Activated CD4-positive, alpha-beta T cell treated with anti-CD3 and anti-CD28 coated beads, Interleukin-2, amount 10 ng/mL, durations not matched to agents 24 days and 14 days (primary cell): ENCODE measurements at places on chromosomes 12 and 14. TPM values are rescaled to one million over a fixed set of nuclear protein-coding genes. Genes with fewer than 3 reads are reported as not detected.
A peak's percentile ranks its signal among the peaks of the same experiment; 100 is the strongest.

Gene LRCOL1
- not detected in 2 replicates for total RNA-seq

Gene TSHR
- total RNA-seq, result not detected in 2 replicates

Gene JKAMP
- total RNA-seq, result 27.9 and 28.6 TPM in 2 replicates

DNA sequence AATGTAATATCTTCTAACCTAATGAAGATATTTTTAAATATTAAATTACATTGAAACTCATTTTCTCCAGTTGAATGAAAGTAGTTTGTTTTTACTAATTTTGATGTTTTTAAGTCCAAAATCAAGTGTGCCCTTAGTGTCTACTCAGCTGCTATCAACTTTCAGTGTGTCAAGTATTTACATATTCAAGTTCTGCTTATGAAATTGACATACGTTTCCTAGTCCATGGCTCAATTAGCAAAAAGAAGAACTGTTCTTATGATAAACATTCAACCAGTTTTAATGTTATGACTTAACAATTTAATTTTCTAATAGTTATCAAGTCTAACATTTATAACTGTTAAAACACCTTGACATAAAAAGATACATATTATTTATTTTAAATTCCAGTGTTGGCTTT, 137.1 kb downstream of the DUSP6 start:
- H3K27ac ChIP-seq, result no peak overlapping the region
- DNase-seq, result no peak
- peaks cover 22% of the 10 kb centered on the region for H3K4me1 ChIP-seq
- no peaks in the 10 kb centered on the region for H3K27me3 ChIP-seq

GRCh38 chr12:124026755-124027745, 54.0 kb downstream of the ZNF664 start:
- DNase-seq, result no peak
- no peak overlapping the region for H3K4me3 ChIP-seq
- no peaks in the 10 kb centered on the region for H3K36me3 ChIP-seq
- H3K27me3 ChIP-seq, result no peaks in the 10 kb centered on the region
- no peaks in the 10 kb centered on the region for H3K4me1 ChIP-seq
- no peak overlapping the region for H3K27ac ChIP-seq

Gene PGF
- 0.23 and 0.24 TPM in 2 replicates for total RNA-seq

DNA sequence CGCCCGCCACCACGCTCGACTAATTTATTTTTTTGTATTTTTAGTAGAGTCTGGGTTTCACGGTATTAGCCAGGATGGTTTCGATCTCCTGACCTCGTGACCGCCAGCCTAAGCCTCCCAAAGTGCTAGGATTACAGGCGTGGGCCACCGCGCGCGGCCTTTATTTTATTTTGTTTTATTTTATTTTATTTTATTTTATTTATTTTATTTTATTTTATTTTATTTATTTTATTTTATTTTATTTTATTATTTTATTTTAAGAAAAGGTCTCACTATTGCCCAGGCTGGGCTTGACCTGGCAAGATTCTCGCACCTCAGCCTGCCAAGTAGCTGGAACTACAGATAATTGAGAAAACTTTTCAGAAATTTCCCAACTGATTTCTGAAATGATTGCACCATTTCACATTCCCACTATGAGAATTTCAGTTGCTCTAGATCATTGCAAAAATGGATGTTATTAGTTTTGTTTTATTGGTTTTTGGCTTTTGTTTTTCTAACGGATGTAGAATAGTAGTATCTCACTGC, 358.3 kb downstream of the SLC6A15 start:
- H3K27ac ChIP-seq, result no peak overlapping the region
- no peak overlapping the region for H3K4me3 ChIP-seq
- H3K36me3 ChIP-seq, result no peaks in the 10 kb centered on the region
- no peak for DNase-seq
- H3K4me1 ChIP-seq, result no peaks in the 10 kb centered on the region
- H3K27me3 ChIP-seq, result no peaks in the 10 kb centered on the region

- H3K4me1 ChIP-seq, result no peaks in the 10 kb centered on the region
- H3K36me3 ChIP-seq, result no peaks in the 10 kb centered on the region
- H3K4me3 ChIP-seq, result no peak overlapping the region
- no peak for DNase-seq
These were observed 23.4 kb upstream of the SLC35F4 start for GRCh38 chr14:57889245-57889644.

Gene CCDC175
- total RNA-seq, result not detected in 2 replicates

DNA sequence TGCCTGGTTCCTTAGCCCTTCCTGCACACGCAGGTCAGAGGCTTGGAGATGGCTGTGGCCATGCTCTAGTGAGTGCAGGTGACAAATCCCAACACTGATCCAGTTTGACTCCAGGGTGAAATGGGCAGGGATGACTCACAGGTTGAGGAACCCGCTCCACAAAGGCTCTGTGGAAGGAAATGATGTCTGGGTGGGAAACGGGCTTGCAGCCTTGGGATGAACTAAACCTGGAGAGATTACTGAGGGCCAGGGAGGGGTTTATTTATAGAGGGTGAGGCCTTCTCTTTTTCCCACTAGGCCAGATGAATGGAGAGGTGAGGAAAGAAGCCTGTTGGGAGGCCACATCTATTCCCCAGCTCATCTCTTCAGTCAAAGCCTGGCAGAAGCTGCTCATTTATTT, 29.3 kb upstream of the EMP1 start:
- DNase-seq, result no peak
- H3K36me3 ChIP-seq, result no peaks in the 10 kb centered on the region
- H3K4me1 ChIP-seq, result peaks cover 17% of the 10 kb centered on the region
- no peak overlapping the region for H3K27ac ChIP-seq
- peaks cover 26% of the 10 kb centered on the region for H3K27me3 ChIP-seq

- no peaks in the 10 kb centered on the region for H3K27me3 ChIP-seq
- no peak for DNase-seq
- no peak overlapping the region for H3K27ac ChIP-seq
- no peaks in the 10 kb centered on the region for H3K36me3 ChIP-seq
- H3K4me3 ChIP-seq, result no peak overlapping the region
- peaks cover 10% of the 10 kb centered on the region for H3K4me1 ChIP-seq
These were observed 29.0 kb upstream of the TESC start for GRCh38 chr12:117127933-117128823.

Gene KLHL33
- total RNA-seq, result 0.09 TPM in 1 of 2 replicates, not detected in the other

Gene SLC17A8
- not detected in 2 replicates for total RNA-seq

DNA sequence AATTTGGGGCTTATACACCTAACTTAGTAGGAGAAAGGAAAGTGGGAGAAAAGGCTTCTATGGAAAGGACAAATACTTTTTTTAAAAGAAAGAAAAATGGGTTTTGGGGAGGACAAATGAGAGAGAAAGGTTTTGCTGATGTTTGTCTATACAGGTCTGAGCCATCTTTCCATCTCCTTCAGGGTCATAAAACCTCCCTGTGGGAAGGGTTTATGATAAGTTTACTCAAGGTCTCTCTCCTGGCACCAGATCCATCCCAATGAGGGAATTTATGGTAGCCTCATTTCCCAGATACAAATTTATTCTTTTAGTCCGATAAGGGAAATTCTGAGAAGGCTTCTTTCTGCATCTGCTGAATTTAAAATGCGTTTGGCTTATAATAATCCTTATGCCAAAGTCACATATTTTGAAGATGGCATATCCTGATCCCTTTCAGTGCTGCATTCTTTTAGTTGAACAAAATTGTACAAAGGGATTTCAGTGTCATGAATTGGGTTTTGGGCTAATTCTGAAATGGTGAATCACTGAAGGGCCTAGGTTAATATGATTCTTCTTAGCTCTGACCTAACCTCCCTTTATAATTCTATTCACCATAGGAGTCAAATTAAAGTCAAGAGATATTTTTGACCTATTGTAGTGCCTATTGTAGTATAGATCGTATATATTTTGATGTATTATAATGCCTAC, 173.5 kb upstream of the DYRK2 start:
- peaks cover 4% of the 10 kb centered on the region for H3K27me3 ChIP-seq
- no peaks in the 10 kb centered on the region for H3K36me3 ChIP-seq
- DNase-seq, result no peak

DNA sequence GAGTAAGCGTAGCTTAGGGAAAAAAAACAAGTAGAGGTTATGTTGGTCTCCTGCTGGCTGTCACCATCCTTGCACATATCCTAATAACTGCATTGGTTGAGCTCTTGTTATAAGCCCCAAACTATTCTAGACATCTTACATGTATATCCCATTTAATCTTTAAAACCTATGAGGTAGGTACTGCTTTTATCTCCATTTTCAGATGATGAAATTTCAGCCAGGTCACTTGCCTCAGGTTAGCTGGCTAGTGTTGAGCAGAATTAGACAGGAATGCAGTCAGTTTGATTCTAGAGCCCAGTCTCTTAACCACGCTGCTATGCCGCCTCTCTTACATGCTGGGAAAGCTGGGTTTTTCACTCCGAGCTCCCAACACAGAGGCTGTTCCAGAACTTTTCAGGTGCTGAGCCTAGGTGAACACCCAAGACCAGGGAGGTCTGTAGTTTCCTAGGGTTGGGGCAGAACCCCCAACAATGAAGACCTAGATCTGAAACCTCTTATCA, 269.9 kb upstream of the RGS6 start:
- H3K27me3 ChIP-seq, result no peaks in the 10 kb centered on the region
- H3K4me3 ChIP-seq, result no peak overlapping the region
- no peak overlapping the region for H3K27ac ChIP-seq
- H3K4me1 ChIP-seq, result peaks cover 26% of the 10 kb centered on the region

DNA sequence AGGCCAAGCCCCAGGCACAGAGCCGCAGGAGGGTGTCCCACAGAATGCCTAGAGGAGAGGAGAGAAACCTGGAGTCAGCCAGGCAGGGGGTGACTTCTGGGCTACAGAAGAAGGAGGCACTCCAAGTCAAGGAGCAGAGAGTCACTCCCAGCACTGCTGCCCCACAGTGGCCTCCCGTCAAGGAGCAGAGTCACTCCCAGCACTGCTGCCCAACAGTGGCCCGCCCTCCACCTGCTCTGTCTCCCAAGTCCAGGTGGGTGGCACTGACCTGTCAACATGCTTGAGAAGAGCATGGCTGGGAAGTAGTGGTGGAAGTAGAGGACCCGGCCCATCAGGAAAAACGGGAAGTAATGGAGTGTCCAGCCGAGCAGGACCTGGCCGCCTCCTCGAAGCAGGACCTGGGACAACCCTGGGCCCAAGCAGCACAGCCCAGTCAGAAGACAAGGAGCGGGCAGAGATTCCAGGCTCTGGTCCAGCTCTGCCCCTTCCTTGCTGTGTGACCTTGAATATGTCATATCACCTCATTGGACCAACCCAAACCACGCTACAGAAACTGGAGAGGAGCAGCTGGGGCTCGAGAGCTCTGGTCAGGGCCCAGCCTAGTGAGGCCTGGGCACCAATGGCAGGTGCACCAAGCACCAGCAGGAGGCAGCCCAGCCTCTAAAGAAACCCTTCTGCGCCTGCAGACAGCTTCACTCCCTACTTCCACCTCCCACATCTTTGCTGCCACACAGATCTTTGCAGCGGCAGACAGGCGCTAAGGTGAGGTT, 7.6 kb upstream of the NGB start:
- H3K36me3 ChIP-seq, result peaks cover 1% of the 10 kb centered on the region
- no peak overlapping the region for H3K27ac ChIP-seq
- no peak for DNase-seq
- H3K4me3 ChIP-seq, result no peak overlapping the region
- H3K27me3 ChIP-seq, result no peaks in the 10 kb centered on the region

Gene CLEC7A
- total RNA-seq, result not detected in 2 replicates

GRCh38 chr12:95473884-95474659, at the start of gene METAP2:
Gene METAP2 (plus strand): TSS chr12:95474152. CDS start chr12:95474180, 28 bp downstream.
- peak within 1 kb of the TSS; percentile 100 for H3K27ac ChIP-seq
- H3K36me3 ChIP-seq, result peaks cover 36% of the 10 kb centered on the region
- peaks cover 32% of the 10 kb centered on the region for H3K4me1 ChIP-seq
- peak; percentile 97 for DNase-seq
- no peaks in the 10 kb centered on the region for H3K27me3 ChIP-seq

Gene PMEL
- total RNA-seq, result not detected in 2 replicates
